ENCODE measurements at places on chromosomes 16 and 17. TPM values are rescaled to one million over a fixed set of nuclear protein-coding genes. Genes with fewer than 3 reads are reported as not detected.
A peak's percentile ranks its signal among the peaks of the same experiment; 100 is the strongest.

DNA sequence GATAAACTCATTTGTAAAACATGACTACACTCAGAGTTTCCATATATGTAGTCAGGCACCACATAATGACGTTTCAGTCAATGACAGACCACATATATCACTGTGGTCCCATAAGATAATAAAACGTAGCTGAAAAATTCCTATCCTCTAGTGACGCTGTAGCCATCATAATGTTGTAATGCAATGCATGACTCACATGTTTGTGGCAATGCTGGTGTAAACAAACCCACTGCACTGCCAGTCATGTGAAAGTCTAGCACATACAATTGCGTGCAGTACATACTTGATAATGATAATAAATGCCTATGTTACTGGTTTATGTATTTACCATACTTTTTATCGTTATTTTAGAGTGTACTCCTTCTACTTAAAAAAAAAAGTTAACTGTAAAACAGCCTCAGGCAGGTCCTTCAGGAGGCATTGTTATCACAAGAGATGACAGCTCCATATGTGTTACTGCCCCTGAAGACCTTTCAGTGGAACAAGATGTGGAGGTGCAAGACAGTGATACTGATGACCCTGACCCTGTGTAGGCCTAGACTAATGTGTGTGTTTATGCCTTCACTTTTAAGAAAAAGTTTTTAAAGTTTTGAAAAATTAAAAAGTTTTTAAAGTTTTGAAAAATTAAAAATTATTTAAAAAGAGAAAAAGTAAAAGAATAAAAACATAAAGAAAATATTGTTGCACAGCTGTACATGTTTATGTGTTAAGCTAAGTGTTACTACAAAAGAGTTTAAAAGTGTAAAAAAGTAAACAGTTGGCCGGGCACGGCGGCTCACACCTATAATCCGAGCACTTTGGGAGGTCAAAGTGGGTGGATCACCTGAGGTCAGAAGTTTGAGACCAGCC lies 9.0 kb downstream of the STAT5B start:
- no peak overlapping the region for H3K4me3 ChIP-seq
- no peak for DNase-seq
- peaks cover 1% of the 10 kb centered on the region for H3K36me3 ChIP-seq
- H3K27ac ChIP-seq: peak overlapping the region; percentile 17
- peaks cover 35% of the 10 kb centered on the region for H3K4me1 ChIP-seq
- no peaks in the 10 kb centered on the region for H3K27me3 ChIP-seq

DNA sequence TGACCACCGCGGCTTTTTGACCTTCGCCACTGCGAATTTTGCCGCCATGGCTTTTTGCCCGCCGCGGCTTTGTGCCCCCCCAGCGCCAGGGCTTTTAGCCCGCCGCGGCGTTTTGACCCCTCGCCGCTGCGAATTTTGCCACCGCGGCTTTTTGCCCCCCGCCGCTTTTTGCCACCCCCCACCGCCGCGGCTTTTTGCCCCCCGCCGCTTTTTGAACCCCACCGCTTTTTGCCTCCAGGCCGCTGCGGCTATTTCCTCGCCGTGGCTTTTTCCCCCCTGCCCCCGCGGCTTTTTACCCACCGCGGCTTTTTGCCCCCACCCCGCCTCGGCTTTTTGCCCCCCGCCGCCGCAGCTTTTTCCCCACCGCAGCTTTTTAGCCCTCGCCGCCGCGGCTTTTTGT lies 134.8 kb upstream of the TP53TG3C start:
- H3K4me3 ChIP-seq: no peak overlapping the region
- H3K36me3 ChIP-seq: no peaks in the 10 kb centered on the region
- peak; percentile 32 for DNase-seq
- no peaks in the 10 kb centered on the region for H3K27me3 ChIP-seq
- H3K27ac ChIP-seq: no peak overlapping the region

The NT5M gene
- 3.5 TPM for total RNA-seq

GRCh38 chr16:68292425-68292824 lies 18.3 kb downstream of the SLC7A6OS start:
- H3K4me1 ChIP-seq: peaks cover 27% of the 10 kb centered on the region
- DNase-seq: no peak
- H3K27ac ChIP-seq: no peak overlapping the region
- H3K36me3 ChIP-seq: peaks cover 38% of the 10 kb centered on the region

DNA sequence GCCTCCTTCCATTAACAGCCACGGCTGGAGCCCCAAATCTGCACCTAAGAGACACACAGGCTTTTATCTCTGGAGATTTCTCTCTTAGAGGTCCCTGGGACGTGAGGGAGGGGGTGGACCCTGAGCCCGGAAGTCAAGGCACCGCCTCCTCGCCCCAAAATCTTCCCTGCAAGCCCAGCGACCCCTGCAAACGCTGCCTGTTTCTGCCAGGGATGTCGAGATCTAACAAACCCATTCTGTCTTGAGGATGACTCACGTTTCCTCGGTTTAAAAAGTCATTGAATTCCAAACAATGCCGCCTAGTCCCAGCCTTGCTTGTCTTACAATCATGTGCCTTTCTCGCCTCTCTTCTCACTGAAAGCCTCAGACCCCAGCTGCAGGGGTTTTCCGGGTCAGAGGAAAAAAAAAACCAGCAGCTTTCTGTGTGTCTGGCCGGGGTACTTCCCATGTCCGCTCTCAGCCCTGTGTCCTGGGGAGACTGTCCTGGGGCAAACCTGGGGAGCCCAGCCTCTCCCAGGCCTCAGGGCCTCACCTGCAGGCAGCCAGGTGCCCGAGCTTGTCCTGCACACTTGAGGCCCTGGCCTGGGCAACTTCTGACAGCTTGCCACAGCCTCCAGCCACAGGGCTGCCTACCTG lies 15.4 kb downstream of the ARL2BP start:
- H3K27me3 ChIP-seq: no peaks in the 10 kb centered on the region
- H3K27ac ChIP-seq: peak overlapping the region; percentile 83
- H3K36me3 ChIP-seq: no peaks in the 10 kb centered on the region
- DNase-seq: peak; percentile 65
- H3K4me1 ChIP-seq: peaks cover 11% of the 10 kb centered on the region

The ZNF287 gene
- 13.0 TPM for total RNA-seq

The MT1M gene
- total RNA-seq: 0.59 TPM

- no peak for DNase-seq
- H3K27me3 ChIP-seq: no peaks in the 10 kb centered on the region
- H3K36me3 ChIP-seq: no peaks in the 10 kb centered on the region
- no peak overlapping the region for H3K4me3 ChIP-seq
- H3K27ac ChIP-seq: no peak overlapping the region
Observed at GRCh38 chr16:35480988-35481387, 2021.6 kb downstream of the TP53TG3F start.

DNA sequence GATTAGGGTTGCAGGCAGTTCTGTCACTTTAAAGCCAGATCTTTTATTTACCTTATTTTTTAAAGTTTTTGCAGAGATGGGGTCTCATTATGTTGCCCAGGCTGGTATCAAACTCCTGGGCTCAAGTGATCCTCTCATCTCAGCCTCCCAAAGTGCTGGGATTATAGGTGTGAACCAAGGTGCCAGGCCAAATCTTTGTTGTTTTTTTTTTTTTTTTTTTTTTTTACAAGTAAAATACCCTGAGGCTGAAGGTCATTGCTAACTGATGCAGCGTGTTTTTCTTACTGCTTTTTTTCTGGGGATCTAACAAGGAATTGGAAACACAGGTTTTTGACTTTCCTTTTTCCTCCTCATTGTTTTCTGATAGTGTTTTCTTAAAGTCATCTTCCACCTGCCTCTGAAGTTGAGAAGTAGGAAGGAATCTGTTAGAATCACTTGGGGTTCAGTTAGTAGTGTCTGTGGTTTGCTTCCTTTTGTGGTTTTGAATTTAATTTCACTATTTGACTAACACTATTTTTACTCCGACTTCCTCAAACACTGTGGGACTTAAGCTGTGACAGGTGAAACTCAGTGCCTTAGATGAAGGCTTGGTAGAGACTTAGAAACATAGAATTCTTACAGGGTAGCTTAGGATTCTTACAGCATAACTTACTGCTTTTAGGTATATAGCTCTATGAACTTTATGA lies 22.2 kb downstream of the CLTC start:
- peak overlapping the region; percentile 75 for H3K27ac ChIP-seq
- no peaks in the 10 kb centered on the region for H3K27me3 ChIP-seq
- H3K36me3 ChIP-seq: peaks cover 9% of the 10 kb centered on the region
- H3K4me3 ChIP-seq: no peak overlapping the region
- H3K4me1 ChIP-seq: peaks cover 60% of the 10 kb centered on the region

The TMEM204 gene
- total RNA-seq: 9.7 TPM

DNA sequence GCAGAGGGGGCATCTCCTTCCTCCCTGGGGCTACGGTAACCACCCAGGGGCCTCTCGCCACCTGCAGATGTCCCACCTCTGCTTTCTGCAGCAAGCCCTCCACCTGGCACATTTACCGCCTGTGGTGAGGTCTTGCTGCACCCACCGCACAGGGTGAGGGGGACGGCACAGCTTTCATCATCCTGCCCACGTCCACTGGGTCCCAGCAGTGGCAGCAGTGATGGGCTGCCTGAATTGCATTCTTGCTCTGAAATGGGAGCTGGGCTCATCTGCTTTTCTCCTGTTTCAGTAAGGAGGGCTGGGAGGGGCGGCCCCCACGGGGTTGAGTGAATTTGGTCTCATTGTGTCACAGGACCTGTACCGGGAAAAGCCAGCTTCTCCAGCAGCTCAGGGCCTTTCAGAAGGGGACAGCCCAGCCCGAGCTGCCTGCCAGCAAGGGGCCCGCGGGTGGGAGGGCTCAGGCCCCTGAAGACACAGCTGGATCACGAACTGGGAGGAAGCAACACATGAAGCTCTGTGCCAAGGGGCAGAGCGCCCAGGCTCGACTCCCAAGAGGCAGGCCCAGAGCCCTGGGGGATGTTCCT lies 12.7 kb downstream of the DNAAF8 start:
- no peak for DNase-seq
- H3K27ac ChIP-seq: no peak overlapping the region
- no peak overlapping the region for H3K4me3 ChIP-seq
- peaks cover 2% of the 10 kb centered on the region for H3K36me3 ChIP-seq

DNA sequence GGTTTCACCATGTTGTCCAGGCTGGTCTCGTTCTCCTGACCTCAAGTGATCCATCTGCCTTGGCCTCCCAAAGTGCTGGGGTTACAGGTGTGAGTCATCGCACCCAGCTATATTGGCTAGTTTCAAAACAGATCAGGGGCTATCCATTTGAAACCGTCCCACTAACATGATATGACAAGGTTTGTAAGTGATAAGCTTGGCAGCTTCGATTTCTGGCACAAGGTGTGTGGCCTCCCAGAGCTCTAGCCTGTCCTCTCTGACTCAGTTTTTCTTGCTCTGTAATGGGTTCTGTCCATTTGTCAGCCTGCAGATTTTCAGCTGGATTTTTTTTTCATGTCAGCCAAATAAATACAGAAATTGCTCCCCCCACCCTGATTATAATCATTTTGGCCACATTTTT lies 31.8 kb upstream of the TENT4B start:
- H3K27ac ChIP-seq: no peak overlapping the region

- H3K4me1 ChIP-seq: peaks cover 9% of the 10 kb centered on the region
- no peak overlapping the region for H3K4me3 ChIP-seq
- H3K27ac ChIP-seq: no peak overlapping the region
- DNase-seq: peak; percentile 72
- peaks cover 23% of the 10 kb centered on the region for H3K36me3 ChIP-seq
- no peaks in the 10 kb centered on the region for H3K27me3 ChIP-seq
Observed at GRCh38 chr17:66791347-66791746, 43.6 kb upstream of the CACNG5 start.

DNA sequence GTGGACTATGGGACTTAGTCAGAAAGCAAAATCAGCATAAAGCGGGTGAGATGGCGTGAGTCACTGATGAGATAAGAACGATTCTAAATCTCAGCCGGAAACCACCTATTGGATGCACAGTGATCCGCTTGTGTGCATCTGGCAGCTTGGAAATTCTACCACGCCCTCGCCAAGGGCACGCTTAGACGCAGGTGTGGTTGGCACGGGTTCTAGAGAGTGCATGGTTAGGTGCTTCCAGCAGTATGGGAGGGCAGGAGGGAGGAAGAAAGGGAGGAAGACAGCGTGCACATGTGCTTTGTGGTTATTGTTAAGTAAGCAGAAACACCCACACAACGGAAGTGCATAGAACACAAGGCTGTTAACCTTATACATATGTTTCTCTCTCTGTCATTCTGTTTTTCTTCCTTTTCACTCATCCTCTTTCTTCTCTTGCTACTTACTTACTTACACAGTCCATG lies 374.0 kb upstream of the ASIC2 start:
- H3K36me3 ChIP-seq: no peaks in the 10 kb centered on the region
- no peak overlapping the region for H3K27ac ChIP-seq
- peaks cover 9% of the 10 kb centered on the region for H3K27me3 ChIP-seq
- H3K4me3 ChIP-seq: no peak overlapping the region
- H3K4me1 ChIP-seq: no peaks in the 10 kb centered on the region

- H3K27me3 ChIP-seq: no peaks in the 10 kb centered on the region
- DNase-seq: no peak
- H3K4me1 ChIP-seq: peaks cover 31% of the 10 kb centered on the region
- H3K36me3 ChIP-seq: no peaks in the 10 kb centered on the region
- H3K4me3 ChIP-seq: peak within 1 kb of the TSS; percentile 79
Observed at GRCh38 chr17:35930211-35931065, at the start of gene RDM1. Gene RDM1, minus strand, starts transcription at chr17:35930773. Its CDS starts 46 bp downstream, at chr17:35930727.

DNA sequence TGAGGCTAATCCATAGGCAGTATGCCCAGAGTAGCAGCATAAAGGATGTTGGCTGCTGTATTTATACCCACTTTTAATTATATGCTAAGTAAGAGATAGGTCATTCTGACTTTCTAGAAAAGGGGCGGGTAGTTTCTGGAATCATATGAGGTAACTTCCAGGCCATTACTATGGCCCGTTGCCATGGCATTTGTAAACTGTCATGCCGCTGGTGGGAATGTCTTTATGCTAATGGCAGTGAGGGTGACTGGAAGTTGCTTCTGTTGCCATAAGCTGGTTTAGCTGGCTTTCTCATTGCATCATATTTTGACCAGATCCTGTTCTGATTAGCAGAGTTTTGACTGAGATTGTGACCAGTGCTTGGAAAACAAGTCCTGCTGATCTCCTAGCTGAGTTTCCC lies 929.6 kb upstream of the CDH8 start:
- no peaks in the 10 kb centered on the region for H3K27me3 ChIP-seq
- H3K4me1 ChIP-seq: no peaks in the 10 kb centered on the region
- no peak overlapping the region for H3K4me3 ChIP-seq

- H3K4me3 ChIP-seq: no peak overlapping the region
- H3K27me3 ChIP-seq: peaks cover 2% of the 10 kb centered on the region
- DNase-seq: peak; percentile 10
- H3K27ac ChIP-seq: no peak overlapping the region
- H3K36me3 ChIP-seq: peaks cover 7% of the 10 kb centered on the region
Observed at GRCh38 chr16:10920726-10921427, 21.4 kb downstream of the DEXI start.

The FBXW10B gene
- 1.1 TPM for total RNA-seq

GRCh38 chr16:88769617-88770460 lies 15.2 kb downstream of the PIEZO1 start:
- no peaks in the 10 kb centered on the region for H3K36me3 ChIP-seq
- peak overlapping the region; percentile 92 for H3K27ac ChIP-seq
- H3K27me3 ChIP-seq: no peaks in the 10 kb centered on the region
- peak overlapping the region; percentile 45 for H3K4me3 ChIP-seq

The CRYBA1 gene
- not detected for total RNA-seq

The AHSP gene
- total RNA-seq: not detected

- no peak overlapping the region for H3K27ac ChIP-seq
- H3K36me3 ChIP-seq: no peaks in the 10 kb centered on the region
- peaks cover 3% of the 10 kb centered on the region for H3K27me3 ChIP-seq
- DNase-seq: no peak
- H3K4me3 ChIP-seq: no peak overlapping the region
- H3K4me1 ChIP-seq: no peaks in the 10 kb centered on the region
Observed at GRCh38 chr16:77064037-77064436, 127.0 kb upstream of the MON1B start.
